ENCODE measurements at places on chromosomes 4 and X. TPM values are rescaled to one million over a fixed set of nuclear protein-coding genes. Genes with fewer than 3 reads are reported as not detected.

The CXCL3 gene
- 12.1 TPM for polyA plus RNA-seq

The GPR82 gene
- polyA plus RNA-seq = not detected

The GPRASP3 gene
- polyA plus RNA-seq = 0.77 TPM

The ENPP6 gene
- not detected for polyA plus RNA-seq

The FSTL5 gene
- polyA plus RNA-seq = 0.20 TPM

The HS6ST2 gene
- not detected for polyA plus RNA-seq

The ASMT gene
- not detected for polyA plus RNA-seq

The JCHAIN gene
- not detected for polyA plus RNA-seq

The NUP54 gene
- 55.1 TPM for polyA plus RNA-seq

The TLR2 gene
- 0.23 TPM for polyA plus RNA-seq

The ASB11 gene
- not detected for polyA plus RNA-seq

The FGFR3 gene
- 51.5 TPM for polyA plus RNA-seq

The IRS4 gene
- not detected for polyA plus RNA-seq

The ZNF141 gene
- polyA plus RNA-seq = not detected

The BMP15 gene
- not detected for polyA plus RNA-seq

GRCh38 chrX:18652636-18653035 is 19.3 kb downstream of the RS1 start:
- no peak for DNase-seq

- no peak for DNase-seq
These were observed 33.7 kb upstream of the USP51 start for GRCh38 chrX:55523356-55523755.

GRCh38 chr4:39613093-39613656 is 25.5 kb downstream of the SMIM14 start:
- DNase-seq = no peak

- DNase-seq = no peak
These were observed at the start of gene MXRA5 for GRCh38 chrX:3346501-3347259. Gene MXRA5 (minus strand): TSS chrX:3346652. CDS start chrX:3343833, 2,819 bp downstream.

GRCh38 chr4:157804986-157805385 is 367.8 kb downstream of the GASK1B start:
- no peak for DNase-seq

- DNase-seq = no peak
These were observed 55.3 kb downstream of the STBD1 start for GRCh38 chr4:76361689-76362412.

- DNase-seq = no peak
These were observed 90.0 kb upstream of the ADRA2C start for GRCh38 chr4:3676196-3676595.

- DNase-seq = no peak
These were observed 9.3 kb upstream of the SAT1 start for GRCh38 chrX:23773601-23774175.

- DNase-seq = peak; percentile 61
These were observed 30.6 kb upstream of the IL9R start for GRCh38 chrX:155966876-155967275.

DNA sequence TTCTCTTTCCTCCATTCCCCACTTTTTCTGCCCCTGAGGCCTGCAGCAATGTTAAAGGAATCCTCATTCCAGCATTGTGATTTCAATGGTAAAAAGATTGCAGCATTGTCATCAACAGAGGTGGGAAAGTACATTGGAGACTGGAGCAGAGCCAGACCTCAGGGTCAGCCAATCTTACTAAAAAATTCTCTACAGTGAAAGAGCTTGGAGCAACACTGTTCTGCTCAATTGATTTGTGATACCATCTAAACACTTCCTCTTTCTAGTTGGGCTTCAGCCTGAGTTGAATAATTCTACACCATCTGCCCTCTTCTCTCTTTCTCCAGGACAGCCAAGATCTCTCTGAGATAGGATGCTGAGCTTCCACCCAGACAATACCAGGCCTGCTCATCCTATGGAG is 176.5 kb downstream of the AR start:
- no peak for DNase-seq

- no peak for DNase-seq
These were observed 16.9 kb downstream of the AKAP4 start for GRCh38 chrX:50183891-50184290.

DNA sequence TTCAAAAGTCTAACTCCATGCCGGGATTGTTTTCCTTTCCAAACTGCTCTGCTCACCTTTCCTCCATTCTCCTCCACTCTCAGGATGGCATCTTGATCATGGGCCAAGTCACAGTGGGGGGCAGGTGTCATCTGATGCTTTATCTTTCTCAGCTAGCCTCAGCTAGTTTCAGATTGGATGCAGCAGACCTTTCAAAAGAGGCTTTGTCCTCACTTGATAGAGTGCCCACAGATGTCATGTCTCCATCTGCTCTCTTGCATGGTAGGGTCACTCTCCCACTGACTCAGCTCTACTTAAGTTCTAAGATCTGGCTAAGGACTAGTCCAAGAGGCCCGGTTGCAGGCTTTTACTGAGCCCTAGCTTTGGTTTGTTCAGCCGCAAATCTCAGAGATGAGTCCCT is 341.8 kb upstream of the GALNT7 start:
- no peak for DNase-seq

DNA sequence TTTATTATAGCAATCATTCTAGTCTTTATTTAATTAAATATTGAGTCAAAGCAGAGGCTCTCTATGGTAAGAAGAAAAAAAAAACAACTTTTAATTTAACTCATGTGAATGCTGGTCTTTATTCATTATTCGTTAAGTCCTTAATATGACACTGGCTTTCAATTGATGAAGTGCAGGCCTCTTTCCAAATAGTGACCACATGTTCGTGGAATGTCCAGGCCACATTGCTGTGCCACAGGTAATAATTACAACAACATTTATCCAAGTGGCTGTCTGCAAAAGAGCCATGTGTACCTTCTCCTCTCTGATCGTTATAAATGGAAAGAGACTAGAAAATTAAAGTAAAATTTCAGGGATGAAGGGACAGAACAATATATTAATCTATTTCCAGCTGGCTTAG is 220.1 kb upstream of the PABPC4L start:
- no peak for DNase-seq

- DNase-seq = no peak
These were observed 988.8 kb downstream of the RAPGEF2 start for GRCh38 chr4:160091631-160092030.

- DNase-seq = no peak
These were observed 180.8 kb downstream of the RAPGEF2 start for GRCh38 chr4:159283696-159284095.

DNA sequence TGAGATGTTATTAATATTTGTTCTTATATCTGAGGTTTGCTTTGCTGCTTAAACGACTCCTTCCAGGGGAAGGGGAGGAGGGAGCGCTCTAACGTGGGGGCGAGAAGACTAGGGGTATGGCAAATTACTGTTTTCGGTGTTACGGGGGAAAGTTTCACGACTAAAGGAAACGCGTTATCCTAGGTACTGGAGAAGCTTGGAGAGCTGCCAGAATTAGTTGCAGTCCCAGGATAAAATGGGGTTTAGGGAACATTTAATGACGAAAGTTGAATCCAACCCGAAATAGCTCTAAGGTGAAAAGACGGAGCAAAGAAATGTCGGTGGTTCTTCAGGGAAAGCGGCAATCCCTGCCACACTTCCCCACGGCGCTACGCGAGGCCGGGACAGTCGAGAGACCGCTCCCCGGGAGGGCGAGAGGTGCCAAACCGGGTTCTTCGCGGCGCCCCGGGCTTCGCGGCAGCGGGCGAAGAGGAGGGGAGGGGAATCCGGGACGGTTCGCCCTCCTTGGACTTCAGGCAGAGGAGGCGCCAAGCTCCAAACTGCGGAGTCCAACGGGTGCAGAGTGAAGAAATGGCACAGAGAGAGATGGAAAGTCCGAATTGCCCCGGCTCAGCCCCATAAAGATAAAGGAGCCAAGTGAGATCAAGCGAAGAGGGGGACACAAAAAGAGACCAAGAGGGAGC is 724 bp downstream of the THOC2 start:
- peak; percentile 41 for DNase-seq

- no peak for DNase-seq
These were observed 12.4 kb downstream of the TENM3 start for GRCh38 chr4:182255441-182256190.

DNA sequence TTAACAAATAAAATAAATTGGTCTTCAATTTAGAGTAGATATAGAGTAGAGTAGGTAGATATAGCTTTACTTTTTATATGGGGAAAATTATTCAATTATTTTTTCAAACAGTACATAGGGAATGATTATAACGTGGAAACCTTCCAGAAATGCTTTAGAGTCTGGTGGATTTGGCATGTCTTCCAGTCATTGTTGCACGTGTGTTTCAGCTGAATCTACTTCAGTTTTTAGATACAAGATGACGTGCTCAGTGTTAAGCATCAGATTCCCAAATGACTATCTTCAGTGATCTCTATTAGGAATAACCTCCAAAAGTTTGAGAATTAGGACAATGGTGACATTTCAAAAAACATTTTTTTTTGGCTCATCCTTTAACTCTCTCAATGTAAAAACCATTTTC is 616.9 kb downstream of the ANKRD50 start:
- DNase-seq = no peak

GRCh38 chr4:2390146-2390545 is 28.3 kb downstream of the ZFYVE28 start:
- peak; percentile 66 for DNase-seq

DNA sequence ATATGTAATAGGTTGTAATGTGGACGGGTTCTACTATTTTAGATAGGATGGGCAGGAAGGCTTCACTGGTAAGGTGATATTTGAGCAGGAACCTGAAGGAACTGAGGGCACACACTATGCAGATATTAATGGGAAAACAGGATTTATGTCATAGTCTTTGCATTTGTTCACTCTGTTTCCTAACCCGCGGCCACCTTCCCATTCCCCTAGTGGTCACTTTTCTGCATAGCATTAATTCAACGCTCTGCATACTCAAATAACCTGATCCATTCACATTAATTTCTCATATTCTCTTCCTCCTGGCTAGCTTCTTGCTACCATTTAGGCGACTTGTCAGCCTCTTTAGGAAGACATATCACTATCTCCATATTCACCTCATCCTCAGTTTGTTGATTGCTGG is 61.5 kb downstream of the GSPT2 start:
- DNase-seq = peak; percentile 6

DNA sequence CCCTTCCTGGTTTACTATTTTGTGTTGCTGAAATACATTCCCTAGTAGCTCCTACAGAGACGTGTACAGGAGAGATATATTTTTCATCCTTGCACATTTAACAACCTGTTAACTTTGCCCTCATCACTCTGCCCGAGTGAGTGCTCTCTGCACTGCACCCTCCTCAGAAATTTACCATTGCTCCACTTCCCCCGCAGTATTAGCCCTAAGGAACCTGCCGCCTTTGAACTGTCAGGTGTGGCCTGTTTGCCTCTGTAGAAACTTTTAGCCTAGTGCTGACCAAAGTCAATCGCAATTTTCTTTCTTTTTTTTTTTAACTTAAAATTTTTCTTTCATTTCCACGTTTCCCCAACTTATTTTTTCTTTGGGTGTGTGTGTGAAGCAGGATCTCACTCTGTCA is 46.6 kb upstream of the TBL1X start:
- no peak for DNase-seq

DNA sequence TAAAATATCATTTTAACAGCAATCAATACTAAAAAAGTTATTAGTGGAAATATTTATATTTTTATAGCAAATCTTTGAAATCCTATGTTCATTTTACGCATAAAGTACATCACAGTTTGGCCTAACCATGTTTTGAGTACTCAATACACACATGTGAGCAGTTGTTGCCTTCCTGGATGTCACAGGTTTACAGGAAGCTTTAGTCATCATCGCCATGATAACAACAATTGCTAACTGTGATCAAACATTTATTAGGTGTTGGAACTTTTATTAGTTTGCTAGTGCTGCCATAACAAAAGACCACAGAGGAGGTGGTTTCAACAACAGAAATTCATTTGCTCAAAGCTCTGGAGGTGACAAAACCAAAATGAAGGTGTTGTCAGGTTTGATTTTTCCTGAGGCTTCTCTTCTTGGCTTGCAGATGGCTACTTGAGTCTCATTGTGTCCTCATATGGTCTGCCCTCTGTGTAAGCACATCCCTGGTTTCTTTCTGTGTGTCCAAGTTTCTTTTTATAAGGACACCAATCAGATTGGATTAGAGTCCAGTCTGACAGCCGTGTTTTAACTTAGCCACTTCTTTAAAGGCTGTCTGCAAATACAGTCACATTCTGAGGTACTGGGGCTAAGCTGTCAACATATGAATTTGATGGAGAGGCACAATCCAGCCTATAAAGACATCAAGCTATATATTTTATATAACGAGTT is 43.1 kb upstream of the BOD1L1 start:
- no peak for DNase-seq

DNA sequence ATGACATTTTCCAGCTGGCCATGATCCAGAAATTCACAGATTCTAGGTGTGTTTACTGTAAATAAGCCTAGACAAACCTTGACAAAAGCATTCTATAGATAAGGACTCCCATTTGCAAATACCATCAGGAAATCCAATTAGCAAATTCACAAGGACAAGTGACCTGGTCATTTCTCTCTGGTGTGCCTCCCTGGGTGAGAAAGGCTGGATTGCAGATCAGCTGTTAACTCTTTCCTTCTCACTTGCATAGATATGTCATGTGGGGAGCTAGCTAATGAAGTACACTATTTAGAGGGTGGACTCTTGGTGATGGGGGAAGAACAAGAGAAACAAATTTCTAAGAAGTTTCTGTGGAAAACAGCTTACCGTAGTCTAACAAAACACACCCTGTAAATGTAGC is 58.9 kb downstream of the MOSPD2 start:
- no peak for DNase-seq

GRCh38 chr4:4269856-4270255 is 20.1 kb downstream of the LYAR start:
- no peak for DNase-seq

GRCh38 chrX:72314881-72315280 is 9.2 kb upstream of the CITED1 start:
- no peak for DNase-seq

DNA sequence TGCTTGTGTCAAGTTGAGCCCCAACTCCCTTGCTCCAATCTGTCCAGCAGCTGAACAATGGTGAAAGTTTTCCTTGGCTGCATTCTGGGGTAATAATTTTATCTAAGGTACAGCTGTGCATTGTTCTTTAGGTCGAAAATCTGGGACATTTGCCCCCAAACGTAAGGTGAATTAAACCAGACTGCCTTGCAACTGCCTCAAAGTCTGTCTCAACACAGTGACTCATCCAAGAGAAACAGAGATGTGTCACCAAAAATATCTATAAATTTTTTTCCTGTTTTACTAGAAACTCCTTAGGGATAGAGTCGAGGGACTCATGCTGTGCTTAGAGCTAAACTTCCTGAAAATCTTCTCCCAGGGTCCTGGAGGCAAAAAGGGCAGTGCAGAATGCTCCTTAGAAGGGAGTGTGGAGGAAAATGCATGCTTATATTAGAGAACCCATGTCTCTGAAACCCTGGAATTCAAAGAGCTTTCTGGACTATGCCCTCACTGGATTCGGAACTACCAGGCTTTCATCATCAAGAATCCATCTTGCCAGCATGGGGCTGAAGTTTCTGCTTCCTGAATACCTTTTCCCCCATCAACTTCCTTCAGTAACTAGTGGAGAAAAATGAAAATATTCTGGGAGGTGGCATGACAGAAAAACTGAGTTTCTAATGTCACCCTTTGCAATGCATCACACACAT is 115.7 kb downstream of the PALLD start:
- no peak for DNase-seq

Data from K562 (cell line).